ENCODE measurements at places on chromosomes 16 and 17.

- DNase-seq, result no peak
Measured at GRCh38 chr16:4375717-4376116, 4.1 kb downstream of the VASN start.

GRCh38 chr17:28346746-28347246, 10.5 kb downstream of the POLDIP2 start:
- no peak for DNase-seq

DNA sequence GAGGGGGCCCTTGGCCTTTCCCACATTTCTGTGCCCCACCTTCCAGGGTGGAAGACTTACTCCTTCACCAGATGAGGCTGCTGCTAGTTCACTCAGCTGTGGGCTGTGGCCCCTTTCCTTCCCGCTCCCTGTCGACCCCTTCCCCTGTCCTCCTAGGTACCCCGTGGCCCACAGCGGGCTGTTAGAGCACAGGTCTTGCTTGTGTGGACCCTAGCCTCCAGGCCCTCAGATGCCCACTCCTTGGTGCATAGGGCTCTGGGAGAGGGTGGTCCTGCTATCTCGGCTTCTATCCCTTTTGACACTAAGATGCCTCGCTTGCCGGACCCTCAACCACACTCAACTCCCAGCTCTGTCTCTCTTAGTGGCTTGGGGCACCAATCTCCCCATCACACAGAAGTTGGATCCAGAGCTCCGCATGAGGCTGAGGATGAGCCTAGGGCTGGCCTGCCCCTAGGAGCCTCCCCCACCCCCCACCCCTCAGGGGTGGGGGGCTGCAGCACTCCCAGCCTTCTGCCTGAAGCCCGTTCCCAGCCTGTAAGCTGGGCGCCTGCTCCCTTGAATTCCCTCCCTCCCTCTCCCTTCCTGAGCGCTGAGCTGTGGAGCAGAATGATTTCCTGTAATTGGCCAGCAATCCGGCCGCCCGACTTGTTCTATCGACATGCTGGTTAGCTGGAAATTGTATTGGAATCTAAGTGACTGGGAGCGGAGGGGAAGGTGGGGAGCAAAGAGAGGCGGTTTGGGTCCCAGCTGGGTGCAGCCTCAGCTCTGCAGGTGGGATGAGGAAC, 30.9 kb downstream of the DCAKD start:
- DNase-seq, result no peak

DNA sequence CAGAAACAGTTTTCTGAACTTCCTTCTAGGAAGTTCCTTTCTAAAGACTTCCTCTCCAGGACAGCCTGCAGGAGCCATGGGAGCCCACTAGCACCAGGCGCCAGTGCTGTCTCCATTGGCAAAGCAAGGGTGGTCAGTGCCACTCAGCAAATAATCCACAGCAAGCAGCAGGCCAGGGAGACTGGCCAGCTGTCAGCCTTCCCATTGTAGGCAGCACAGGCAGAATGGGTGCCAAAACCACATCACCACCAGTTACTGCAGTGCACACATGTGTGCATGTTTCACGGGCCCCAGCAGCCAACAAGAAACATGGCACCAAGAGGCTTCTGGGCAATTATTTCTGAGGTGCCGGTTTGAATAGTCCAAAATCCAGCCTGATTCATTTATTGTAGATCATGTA, 26.7 kb downstream of the DNASE1 start:
- no peak for DNase-seq

GRCh38 chr16:81544261-81544660, 99.7 kb downstream of the CMIP start:
- no peak for DNase-seq

DNA sequence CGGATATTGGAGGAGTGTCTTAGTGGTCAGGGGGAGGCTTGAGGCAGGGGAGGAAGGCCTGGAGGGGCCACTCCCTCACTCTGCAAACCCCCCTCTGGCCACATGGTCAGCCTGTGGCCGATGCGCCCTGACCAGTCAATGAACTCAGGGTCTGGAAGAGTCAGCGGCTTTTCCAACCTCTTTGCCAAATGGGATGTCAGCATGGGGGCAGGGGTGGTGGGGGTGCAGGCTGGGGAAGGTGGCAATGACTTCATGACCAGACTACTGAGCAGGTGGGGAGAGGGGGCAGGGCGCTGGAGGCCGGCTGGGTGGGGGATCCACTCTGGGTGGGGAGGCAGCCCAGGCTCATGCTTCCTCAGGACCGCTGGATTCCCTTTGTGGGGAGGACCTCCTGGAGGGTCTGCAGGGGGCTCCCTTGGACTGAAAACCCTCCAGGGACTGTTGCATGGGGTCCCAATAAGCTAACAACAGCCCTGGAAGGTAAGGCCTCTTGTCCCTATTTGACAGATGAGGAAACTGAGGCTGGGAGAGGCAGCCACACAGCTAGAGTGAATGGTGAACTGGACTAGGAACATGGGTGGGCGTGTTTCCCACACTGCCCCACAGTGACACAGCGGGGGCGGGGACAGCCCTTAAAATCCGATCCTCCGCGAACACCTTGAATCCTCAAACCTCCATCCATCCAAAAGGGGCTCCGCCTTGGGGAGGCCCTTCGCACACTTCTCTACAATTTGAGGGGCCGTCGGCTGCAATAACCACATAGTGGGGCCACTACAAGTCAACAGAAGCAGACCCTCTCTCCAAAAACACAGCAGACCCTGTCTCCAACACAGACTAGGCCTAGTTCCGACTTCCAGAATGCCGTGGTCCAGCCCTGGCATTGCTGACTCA, 81.0 kb upstream of the TOB1 start:
- no peak for DNase-seq

GRCh38 chr16:2278956-2279800, 11.3 kb upstream of the RNPS1 start:
- DNase-seq, result no peak

DNA sequence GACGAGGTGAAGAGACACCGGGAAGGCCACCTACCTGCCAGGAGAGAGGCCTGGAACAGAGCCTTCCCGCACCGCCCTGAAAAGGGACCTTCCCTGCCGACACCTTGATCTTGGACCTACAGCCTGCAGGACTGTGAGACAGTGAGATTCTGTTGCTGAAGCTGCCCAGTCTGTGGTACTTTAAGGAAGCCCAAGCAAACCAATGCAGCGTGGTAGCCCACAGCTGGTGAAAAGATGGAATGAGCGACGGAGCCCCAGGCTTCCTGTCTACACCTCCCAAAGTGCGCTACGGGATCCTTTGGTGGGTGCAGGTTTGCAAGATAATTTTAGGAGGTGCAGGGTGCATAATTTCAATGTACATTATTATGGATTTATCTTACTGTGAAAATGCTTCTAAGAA, 33.9 kb downstream of the TNFRSF13B start:
- DNase-seq, result no peak

DNA sequence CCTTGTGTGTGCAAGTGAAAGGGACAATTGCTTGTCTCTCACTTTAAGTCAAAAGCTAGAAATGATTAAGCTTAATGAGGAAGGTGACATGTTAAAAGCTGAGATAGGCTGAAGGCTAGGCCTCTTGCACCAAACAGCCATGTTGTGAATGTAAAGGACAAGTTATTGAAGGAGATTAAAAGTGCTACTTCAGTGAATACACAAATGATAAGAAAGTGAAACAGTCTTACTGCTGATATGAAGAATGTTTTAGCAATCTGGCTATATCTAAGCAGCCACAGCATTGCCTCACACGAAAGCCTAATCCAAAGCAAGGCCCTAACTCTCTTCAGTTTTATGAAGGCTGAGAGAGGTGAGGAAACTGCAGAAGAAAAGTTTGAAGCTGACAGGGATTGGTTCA, 71.0 kb downstream of the CDRT15 start:
- no peak for DNase-seq

DNA sequence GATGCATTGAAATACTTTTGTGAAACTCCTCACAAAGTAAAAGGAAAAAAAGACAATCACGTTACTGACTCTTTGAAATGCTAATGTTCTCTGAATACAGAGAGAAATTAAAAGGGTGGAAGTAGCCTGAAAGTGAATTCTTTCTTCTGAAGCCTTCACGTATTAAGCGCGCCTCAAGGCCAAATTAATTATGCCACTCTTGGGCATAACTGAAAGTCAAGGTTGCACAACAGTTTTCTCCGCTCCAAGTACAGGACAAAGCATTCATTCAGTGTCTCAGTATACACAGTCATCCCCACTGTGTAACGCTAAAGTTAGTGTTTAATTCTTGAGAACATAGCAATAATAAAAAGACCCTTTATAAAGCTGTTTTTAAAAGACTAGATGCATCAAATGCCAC, 21.5 kb downstream of the PARN start:
- DNase-seq, result no peak

DNA sequence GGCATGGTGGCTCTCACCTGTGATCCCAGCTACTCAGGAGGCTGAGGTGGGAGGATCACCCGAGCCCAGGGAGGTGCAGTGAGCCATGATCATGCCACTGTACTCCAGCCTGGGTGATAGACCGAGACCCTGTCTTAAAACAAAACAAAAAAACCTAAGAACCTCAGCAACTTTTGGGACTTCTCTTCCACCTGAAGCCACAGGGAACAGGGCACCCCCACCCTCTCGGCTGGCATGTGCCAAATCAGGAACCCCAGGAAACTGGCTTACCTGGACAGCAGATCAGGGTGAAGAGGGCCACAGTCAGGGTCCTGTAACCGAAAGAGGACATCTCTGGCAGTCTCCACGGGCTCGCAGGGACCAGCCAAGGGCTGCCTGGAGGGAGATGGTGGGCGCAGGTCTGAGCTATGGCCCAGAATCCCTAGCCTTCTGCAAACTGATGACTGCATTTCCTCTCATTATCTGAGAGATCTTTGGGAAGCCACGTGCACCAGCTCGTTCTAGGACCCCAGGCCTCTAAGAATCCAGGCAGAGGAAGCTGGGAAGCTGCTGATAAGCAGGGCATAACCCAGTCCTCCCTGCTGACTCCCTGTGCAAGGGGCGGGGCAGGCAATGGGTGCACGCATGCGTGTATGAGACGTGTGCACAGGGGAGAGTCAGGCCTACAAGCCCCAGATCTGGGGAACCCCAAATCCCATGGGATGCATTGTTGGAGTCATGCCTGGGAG, 8.4 kb downstream of the PRR29 start:
- DNase-seq, result no peak
